ENCODE measurements at places on chromosomes 6 and 20.

DNA sequence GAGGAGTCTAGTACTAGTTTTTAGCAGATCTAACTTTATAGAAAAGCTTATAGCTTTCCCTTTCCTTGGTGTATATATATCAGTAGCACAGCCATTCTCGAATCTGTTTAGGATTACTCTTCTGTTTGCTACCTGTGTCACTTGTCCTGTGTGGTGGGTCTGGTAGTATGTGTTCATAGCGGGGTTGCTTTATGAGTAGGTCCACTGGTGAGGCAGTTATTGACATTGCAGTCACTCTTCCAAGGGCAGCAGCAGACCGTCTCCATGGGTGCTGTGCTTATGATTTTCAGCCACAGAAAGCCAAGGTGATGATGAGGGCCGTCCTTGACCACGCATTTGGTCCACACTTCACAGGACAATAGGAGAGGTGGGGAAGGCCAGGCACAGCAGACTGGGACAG is 171.5 kb downstream of the CDKAL1 start:
- DNase-seq = no peak

DNA sequence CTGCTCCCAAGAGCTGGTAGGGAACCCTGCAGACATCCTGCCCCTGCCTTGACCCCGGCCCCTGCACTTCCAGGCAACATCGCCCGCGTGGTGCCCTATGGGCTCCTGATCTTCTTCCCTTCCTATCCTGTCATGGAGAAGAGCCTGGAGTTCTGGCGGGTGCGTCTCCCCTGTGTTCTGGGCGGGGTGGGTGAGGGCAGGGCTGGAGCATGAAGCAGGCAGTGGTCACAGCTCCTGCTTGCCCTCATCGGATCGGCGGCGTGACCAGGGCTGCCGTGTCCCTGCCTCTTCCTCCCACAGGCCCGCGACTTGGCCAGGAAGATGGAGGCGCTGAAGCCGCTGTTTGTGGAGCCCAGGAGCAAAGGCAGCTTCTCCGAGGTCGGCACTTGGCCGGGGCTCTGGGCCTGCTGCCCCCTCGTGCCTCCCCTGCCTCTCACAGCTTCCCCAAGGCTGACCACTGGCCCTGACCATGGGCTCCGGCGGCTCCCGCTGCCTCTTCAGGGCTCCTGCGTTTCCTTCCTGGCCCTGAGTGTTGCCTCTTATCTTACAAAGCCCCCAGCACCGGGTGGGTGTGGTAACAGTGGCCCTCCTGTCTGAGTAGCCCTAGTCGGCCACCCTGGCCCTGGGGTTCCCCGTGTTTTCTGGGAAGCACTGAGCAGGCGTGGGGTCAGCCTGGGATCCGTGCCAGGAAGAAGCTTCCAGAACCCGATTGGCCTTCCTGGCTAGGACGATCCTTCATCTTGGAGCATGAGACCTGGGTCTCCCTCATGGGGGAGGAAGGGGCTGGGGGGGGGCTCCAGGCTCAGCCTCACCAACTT is 8.0 kb upstream of the TNFRSF6B start:
- no peak for DNase-seq

- no peak for DNase-seq
Measured at GRCh38 chr6:112909781-112910180, 562.7 kb downstream of the RFPL4B start.

GRCh38 chr20:44714102-44714700 is 968 bp upstream of the CCN5 start:
- DNase-seq = no peak

GRCh38 chr6:143356101-143356880 is 94.2 kb downstream of the ADAT2 start:
- DNase-seq = no peak

DNA sequence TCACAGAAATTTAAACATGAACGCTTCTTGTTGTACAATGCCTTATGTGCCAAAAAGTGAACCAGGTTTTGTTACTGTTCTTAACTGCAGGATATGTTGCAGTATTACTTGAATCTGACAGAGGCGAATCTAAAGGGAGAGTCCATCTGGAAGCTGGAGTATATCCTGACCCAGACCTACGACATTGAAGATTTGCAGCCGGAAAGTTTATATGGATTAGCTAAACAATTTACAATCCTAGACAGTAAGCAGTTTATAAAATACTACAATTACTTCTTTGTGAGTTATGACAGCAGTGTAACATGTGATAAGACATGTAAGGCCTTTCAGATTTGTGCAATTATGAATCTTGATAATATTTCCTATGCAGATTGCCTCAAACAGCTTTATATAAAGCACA is 19.9 kb downstream of the SMPDL3A start:
- DNase-seq = no peak

DNA sequence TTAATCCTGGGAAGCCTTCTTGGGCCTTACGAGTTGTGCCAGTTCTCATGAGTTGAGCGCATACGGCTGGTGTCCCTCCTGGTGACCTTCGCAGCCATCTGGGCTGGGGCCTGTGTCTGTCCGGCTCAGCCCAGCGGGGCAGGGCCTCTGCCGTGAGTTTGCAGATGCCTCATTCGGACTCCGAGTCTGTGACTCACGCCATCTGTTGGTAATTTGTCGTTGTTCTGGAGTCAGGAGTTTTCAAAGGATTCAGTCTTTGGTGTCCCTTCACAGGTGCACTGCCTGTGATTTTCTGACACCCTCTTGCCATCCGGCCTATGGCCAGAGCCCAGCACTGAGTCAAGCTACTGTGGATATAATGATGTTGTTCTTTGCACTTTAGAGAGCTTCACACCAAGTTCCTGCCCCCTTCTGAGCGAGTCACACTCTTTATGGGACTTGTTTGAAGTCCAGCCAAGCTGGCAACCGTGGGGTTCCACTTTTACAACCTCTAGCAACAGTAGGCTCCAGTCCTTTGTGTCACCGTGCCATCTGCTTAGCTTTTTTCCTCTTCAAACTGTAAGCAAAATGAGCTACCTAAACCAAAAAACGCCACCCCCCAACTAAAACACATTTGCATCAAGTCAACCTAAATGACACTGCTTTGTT is 175.6 kb downstream of the AIG1 start:
- no peak for DNase-seq

DNA sequence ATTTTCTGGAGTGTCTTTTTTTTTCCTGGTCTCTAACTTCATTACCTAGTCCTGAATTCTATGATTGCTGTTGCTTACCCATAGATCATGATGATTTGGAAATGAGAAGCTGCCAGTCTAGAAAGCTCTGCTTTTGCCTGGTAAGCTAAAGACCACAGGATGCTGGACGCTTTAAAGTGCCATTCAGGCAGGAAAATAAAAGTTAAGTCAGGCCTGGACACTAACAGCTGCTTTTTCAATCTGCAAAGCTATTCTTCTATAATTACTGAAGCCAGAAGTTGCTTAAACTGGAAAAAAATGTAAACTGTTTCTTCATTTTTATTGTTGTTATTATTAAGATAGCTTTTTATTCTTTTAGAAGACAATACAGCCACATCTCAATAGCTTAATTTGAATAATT is 129.8 kb upstream of the SPACA1 start:
- DNase-seq = no peak
